ENCODE measurements at places on chromosomes 7 and 10.

DNA sequence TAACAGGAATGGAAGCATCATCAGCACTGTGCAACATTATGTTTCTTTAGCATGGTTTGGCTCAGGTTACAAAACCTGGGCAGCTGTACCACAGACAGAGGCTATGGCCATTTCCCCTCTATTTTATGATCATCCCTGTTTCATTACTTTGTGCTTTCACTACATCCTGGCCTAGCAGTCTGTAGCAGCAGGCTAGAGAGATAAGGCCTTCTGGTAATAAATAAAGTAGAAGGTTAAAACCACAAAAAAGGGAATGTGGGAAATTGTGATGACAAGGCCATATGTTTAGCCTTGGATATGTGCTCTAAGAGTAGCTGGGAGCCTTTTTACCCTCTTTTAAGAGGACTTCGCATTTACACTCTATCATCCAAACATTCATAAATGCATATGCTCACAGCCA lies 266.2 kb upstream of the PHF14 start:
- DNase-seq: peak; percentile 37

GRCh38 chr10:19828278-19829049 lies 12.2 kb downstream of the PLXDC2 start:
- no peak for DNase-seq

DNA sequence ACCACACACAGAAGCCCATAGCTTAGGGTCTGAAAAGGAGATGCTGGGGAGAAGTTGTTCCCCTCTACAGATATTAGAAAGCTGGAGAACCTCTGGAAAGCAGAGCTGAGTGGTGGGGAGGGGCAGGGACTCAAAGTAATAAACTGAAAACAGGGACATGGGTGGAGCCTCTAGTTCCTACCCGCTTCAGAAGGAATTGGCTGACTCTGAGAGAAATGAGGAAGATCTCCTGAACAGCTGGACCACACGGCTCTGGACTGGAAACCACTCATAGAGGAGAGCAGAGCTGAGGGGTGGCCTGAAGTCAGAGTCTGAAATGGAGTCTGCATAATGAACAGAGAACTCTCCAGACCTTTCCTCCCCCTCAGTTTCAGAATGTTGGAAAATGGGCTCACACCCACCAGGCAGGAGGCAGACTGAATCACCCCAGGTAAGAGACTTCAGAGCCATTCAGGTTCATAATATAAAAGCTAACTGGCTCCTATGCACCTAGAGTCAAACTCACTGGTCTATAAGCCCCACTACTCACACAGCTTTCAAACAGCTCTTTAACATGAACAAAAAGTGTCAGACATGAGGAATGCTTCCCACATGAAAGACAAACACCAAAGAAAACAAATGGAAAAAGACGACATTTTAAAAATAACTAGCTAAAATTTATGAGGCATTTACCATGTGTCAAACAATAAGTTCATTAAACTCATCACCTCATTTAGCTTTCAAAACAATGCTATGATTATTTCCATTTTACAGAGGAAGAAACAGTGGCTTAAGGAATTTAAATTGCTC lies 68.1 kb downstream of the RNF216 start:
- DNase-seq: no peak

DNA sequence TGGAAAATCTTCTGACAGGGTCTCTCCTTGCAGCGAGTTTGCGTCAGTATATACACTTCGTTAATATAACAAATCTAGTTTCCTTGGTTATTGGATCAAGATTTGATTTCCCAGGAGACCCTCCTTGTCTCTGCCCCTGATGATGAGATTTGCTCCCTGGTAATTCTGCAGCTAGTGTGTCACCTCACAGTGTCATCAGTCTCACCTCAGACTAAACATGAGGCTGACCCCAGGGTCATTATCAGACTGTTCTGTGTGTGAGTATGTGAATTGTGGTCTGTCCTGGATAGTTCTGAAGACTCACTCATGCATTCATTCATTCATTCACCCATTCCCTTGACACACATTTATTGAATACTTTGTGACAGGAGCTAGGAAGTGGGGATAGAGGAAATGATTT lies 138.4 kb upstream of the CTTNBP2 start:
- DNase-seq: no peak
